ENCODE measurements at places on chromosomes 16 and 17.

GRCh38 chr17:58537266-58537665, 22.8 kb upstream of the MTMR4 start:
- DNase-seq: no peak

DNA sequence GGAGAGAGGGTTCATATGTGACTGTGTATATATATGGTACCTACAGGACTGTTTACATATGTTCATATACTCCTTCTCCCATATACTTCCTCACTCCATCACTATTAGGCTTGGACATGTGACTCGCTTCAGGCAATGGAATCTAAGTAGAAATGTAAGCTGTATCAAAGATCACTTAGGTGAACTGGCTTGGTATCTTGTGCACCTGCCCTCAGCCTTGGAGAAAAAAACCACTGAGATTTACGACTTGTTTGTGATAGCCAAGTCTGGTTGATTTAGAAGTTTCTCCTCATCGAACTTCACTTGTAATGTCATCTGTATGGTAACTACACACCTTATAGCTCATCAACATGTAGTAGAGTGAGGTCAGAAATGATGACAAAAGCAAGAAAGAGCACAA, 59.9 kb downstream of the FBXL20 start:
- DNase-seq: no peak

DNA sequence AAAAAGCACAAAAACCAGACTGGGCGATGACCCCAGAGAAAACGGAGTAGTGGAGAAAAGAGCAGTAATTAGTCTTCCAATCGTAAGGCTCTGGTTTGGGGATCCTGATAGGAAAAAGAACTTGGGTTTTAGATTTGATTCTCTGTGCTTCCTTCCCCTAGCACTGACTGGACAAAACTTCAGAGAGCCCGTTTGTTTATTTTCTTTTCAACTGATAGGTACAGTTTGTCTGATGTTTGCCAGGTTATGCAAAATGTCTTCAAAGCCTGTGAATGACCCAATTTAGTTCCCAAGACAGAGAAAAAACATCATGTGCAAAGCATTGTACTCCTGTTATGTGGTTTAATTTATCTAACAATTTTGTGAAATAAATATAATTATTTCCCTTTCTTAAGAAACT, 151.1 kb upstream of the COX10 start:
- DNase-seq: no peak

GRCh38 chr17:39747745-39748144, 10.0 kb downstream of the GRB7 start:
- DNase-seq: no peak

Measured in ELF-1 (cell line).